GM18507 (cell line): ENCODE measurements at places on chromosomes 16 and 17.

- DNase-seq, result no peak
These were observed 478.8 kb downstream of the KCNJ2 start for GRCh38 chr17:70648166-70648565.

DNA sequence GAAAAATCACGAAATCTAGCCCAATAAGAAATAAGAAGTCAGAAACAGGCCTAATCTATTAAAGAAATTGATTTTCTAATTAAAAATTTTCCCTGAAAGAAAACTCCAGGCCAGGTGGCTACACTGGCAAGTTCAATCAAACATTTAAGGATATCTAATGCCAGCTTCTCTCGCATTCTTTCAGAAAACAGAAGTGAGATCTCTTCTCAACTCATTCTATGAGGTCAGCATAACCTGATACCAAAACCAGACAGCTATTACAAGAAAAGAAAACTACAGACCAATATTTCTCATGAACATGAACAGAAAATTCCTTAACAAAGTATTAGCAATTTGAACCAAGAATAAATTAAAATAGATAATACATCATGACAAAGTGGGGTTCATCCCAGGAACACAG, 52.4 kb downstream of the AXIN2 start:
- DNase-seq, result no peak

DNA sequence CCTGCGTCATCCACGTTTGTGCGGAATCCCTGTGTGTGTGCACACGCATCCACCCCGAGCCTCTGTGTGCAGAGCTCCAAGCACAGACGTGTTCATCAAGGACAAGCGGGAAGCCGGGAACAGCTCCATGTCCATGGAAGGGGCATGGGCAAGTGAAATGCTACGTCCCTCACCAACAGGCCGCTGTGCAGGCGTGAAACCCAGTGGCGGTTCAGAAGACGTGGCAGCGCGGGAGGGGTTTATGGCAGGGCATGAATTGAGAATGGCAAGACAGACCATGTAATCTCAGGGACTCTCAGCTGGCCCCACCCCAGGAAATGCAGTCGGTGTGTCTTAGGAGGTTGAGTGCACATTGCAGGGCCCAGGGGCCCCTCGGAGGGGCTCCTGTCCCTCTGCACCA, 52.7 kb downstream of the TBC1D16 start:
- DNase-seq, result no peak

DNA sequence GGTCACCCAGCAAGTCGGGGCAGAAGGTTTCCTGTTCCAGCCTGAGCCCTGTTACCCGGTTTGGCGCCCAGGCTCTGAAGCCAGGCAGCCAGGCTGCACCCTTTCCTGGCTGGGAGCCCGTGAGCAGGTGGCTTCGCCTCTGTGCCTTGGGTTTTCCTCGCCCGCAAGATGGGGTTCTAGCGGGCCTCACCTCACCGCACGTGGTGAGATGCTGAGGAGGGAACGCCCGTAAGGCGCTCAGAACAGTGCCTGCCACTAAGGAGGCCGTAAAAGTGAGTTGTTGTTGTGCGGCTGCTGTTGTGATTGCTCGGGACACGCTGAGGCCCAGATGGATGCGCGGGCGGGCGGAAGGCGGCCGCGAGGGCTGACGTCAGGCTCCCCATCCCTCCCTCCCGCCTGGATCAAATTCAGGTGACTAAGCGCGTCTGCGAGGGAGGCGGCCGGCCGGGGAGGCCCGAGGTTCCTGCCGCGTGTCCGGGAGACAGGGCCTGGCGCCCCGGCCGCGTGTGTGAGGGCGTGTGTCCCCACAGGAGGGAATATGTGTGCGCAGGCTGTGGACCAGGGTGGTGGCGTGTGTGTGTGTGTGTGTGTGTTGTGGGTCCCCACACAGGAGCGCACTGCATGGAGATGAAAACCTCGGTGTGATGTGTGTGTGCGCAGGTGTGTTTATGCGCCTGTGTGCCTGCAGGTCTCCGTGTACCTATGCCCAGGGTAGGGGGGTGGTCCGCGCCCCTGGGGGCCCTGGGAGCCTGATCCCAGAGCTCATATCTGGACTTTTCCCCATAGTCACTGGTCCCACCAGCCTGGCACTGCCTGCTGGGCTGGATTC, 4.3 kb downstream of the CAMKK1 start:
- no peak for DNase-seq
